ENCODE measurements at places on chromosomes 16 and 17.

- no peak for DNase-seq
These were observed 41.7 kb upstream of the BCAR1 start for GRCh38 chr16:75293173-75293572.

- DNase-seq: no peak
These were observed 215.2 kb upstream of the WSCD1 start for GRCh38 chr17:5854871-5855554.

- no peak for DNase-seq
These were observed 17.6 kb downstream of the TBKBP1 start for GRCh38 chr17:47711366-47712099.

- DNase-seq: no peak
These were observed 11.7 kb downstream of the PECAM1 start for GRCh38 chr17:64378890-64379354.

DNA sequence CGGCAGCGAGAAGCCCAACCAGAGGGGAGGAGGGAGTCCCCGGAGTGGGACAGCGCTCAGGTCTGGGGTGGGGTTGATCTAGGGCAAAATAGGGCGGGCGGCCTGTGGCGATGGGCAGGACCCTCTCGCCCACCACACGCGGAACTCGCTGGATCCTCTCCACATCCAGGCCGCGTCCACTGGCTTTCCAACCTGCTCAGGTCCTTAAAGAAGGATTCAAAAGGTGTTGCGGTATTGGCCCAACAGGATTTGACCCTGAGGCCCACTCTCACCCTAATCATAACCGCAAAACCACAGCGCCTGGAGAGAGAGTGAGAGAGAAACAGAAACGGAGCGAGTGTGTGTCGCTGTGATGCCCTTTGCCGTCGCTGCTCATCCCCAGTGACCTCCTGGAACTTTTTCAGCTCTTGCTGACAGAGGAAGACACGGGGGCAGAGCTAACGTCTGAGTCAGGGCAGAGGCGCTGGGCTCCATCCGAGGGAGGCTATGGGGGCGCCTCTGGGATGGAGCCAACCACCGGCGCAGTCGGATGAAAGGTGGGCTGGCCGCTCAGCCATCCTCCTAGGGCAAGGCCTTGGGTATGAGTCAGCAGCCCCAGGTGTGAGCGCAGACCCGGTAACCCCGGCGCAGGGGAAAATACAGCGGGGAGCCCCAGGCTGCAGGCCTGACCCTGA, 16.7 kb upstream of the OR1F1 start:
- peak; percentile 79 for DNase-seq
